ENCODE measurements at places on chromosomes 3 and 15. TPM values are rescaled to one million over a fixed set of nuclear protein-coding genes. Genes with fewer than 3 reads are reported as not detected.

TUSC7 gene
- total RNA-seq, result not detected

PLA2G4E gene
- total RNA-seq, result 0.12 TPM

DPPA2 gene
- total RNA-seq, result not detected

NDUFB4 gene
- 54.9 TPM for total RNA-seq

UBA7 gene
- 42.0 TPM for total RNA-seq

TRH gene
- total RNA-seq, result not detected

SERPINI1 gene
- 7.1 TPM for total RNA-seq

TP63 gene
- total RNA-seq, result 0.19 TPM

DNA sequence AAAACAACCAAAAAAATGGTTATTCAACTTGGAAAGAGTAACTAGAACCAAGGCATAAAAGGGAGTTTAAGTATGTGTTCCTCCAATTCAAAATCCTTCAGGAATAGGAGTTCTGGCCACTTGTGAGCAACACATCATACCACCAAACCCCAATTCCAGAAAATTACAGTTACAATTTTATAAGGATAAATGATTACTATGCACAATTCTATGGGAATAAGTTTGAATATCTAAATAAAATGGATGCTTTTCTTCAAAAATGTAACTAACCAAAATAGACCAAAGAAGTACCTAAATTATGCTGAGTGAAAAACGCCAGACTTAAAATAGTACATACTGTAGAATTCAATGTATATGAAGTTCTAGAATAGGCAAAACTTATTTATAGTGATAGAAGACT lies 4.6 kb downstream of the HLTF start:
- no peak for DNase-seq

DNA sequence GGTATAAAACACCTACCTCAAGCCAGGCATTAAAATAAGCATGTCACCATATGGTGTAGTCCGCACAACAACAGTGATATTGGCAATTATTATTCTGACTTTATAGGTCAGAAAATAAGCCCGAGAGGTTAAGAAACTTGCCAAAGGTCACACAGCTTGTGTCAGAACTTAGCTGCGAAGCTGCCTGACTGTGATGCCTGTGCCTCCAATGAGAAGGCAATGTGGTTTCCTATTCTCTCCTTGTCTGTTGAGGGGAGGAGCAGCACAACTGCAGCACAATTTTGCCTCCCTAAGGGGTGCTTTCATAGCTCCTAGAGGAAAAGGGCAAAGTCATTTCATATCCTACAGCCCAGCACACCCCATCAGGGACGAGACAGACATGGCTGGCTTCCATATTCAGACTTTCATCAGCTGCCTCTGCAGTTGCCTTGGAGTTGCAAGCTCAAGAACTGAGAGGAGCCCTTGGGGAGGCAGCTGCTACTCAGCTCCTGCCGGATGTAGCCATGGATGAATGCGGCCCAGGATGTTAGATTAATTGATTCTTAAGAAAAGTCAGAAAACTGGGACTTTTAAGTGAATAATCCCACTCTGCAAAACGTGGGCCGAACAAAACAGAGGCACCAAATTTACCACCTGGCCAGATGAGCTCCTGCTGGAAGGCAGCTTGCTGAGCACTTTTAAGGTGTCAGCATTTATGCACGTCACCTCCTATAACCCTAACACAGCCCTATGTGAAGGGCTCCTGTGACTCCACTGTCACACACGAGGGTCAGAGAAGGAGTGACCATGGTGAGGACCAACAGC lies 38.5 kb downstream of the MYO5C start:
- no peak for DNase-seq

- no peak for DNase-seq
Measured at GRCh38 chr3:194773216-194773615, 87.5 kb downstream of the FAM43A start.

- no peak for DNase-seq
Measured at GRCh38 chr3:167450675-167451074, 23.2 kb downstream of the SERPINI2 start.

GRCh38 chr3:121654493-121655385 lies 6.0 kb downstream of the HCLS1 start:
- no peak for DNase-seq

DNA sequence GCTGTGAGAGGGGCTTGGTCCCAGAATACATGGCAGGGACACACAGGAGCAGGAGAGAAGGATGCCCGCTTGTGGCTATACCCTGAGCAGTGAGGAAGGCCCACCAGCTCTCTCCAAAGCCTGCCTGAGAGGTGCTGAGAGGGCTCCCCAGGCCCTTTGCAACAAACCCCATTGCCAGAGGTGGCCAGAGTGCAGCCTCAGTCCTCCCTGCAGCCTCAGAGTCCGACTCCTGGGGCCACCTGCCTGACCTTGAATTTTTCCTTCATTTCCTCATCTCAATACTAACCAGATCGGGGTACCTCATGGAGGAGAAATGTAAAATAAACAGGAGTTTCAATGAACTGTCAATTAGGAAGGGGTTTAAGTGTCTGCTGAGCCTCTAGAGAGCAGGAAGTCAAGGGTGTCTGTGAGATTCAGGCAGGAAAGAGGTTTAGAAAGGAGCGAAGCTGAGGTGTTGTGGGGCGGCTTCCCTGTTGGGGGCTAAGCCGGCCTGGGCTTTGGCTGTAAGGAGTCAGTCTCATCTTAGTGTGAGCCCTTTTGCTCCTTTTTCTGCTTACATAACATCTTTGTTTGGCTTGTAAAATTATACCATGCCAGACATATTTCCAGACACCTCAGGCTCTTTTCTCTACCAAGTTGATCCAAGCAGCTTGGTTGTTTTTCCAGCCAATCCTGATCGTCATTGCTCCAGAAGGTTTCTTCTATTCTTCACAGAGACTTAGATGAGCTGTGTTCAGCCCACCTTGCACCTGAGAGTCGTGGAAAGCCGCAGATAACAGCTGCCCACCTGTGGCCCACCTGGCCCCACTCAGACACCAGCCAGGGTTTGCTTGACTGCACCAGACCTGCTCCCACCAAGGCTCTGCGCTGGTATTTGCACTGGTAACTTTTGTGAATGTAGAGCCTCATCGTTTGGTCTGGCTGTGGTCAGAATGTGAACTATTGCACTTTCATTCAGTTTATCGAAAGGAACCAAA lies 36.7 kb downstream of the CMTM7 start:
- DNase-seq, result no peak

DNA sequence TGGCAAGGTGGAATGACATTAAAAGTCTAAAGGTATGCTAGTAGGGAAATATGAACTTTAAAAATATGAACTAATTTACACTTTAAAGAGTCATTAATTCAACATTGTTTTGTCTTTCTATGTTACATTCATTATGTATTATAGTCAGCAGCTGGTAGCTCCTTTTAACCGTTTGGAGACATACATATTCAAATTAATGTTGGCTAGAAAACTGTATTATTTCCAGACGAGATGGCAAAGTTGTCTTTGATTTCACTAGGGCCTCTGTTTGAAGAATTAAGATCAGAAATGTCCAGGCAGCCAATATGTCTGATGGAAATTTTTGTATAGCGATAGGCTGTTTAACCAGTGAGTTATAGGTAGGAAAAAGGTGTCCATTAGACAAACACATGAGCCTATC lies 817.6 kb downstream of the GRM7 start:
- no peak for DNase-seq

GRCh38 chr15:27601239-27601960 lies 497.7 kb downstream of the OCA2 start:
- no peak for DNase-seq

- no peak for DNase-seq
Measured at GRCh38 chr3:11006986-11007933, 14.7 kb downstream of the SLC6A1 start.

DNA sequence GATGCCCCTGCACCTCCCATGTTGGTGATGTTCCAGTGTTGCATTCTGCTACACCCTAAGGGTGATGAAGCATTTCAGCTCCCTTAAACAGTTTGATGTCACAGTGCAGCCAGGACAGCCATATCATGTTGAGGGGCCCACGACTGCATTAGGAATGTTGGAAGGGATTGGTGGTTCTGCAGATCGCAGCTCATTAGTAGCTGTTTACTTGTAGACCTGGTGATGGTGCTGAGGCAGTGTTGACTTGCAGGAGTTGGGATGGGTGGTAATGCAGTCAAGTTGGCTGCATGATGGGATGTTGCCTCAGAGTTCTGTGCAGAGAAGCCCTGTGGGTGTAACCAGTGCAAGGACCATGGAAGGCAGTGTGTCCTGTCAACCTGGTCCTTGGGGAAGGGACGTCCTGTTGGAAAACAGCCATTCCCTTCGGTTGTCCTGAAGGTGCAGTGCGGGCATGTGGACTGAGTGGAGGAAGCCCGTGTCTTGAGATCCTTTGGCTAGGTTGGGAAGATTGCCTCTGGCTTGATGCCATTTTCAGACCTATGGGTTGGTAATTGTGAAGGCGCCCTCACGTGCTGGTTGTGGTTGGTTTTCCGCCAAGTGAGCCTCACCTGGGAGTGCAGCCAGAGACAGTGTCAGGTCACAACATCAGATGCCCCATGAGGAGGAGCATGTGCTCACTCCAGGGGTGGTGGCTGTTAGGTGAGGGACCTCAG lies 100.7 kb downstream of the SNRPN start:
- no peak for DNase-seq

- DNase-seq, result no peak
Measured at GRCh38 chr15:91940496-91941381, 87.2 kb downstream of the SLCO3A1 start.
